Femur (tissue), 1 donor: ENCODE measurements at places on chromosomes 5 and 9.

DNA sequence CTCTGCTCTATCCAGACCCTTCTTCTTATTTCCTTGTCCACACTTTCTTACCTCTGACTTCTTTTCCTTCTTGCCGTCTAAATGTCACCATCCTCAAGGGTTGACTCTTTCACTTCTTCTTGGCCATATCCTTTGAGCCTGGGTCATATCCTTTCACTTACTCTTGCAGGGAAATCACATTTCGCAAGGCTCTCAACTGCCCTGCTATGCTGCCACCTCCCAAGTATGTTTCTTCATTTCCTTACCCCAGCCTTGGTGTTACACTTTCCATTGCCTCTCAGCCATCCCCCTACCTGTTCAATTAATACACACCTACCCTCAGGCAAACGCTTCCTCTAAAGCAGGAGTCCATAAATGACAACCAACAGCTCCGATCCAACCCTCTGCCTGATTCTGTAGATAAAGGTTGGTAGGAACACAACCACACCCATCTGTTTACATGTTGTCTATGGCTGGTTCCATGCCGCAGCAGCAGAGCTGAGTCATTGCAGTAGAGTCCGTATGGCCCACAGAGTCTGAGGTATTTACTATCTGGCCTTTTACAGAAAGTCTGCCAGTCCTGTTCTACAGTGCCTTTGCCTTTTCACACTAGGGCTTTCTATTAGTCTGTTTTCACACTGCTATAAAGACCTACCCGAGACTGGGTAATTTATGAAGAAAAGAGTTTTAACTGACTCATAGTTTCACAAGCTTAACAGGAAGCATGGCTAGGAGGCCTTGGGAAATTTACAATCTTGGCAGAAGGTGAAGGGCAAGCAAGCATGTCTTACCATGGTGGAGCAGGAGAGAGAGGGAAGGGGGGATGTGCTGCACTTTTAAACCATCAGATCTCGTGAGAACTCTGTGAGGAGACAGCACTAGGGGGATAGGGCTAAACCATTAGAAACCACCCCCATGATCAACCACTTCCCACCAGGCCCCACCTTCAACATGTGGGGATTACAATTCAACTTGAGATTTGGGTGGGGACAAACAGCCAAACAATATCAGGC is 97.9 kb downstream of the SV2C start:
- no peak for DNase-seq

- DNase-seq = no peak
These were observed 111.8 kb downstream of the CEMIP2 start for GRCh38 chr9:71656496-71656895.

DNA sequence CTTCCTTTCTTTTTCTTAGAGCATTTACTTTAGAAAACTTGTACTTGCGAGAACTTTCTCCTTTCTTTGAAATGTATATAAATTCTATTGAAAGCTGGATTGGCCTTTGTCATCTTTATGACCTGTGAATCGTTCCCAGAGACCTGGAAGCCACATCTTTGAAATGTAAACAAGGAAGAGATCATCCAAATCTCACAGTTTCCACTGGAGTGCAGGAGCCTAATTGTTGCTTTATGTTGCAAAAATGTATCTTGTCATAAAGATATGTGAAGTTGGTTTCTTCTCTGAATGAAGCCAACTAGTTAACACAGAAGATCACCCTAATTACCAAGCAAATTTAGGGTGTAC is 1101.8 kb downstream of the TAF11L14 start:
- no peak for DNase-seq

DNA sequence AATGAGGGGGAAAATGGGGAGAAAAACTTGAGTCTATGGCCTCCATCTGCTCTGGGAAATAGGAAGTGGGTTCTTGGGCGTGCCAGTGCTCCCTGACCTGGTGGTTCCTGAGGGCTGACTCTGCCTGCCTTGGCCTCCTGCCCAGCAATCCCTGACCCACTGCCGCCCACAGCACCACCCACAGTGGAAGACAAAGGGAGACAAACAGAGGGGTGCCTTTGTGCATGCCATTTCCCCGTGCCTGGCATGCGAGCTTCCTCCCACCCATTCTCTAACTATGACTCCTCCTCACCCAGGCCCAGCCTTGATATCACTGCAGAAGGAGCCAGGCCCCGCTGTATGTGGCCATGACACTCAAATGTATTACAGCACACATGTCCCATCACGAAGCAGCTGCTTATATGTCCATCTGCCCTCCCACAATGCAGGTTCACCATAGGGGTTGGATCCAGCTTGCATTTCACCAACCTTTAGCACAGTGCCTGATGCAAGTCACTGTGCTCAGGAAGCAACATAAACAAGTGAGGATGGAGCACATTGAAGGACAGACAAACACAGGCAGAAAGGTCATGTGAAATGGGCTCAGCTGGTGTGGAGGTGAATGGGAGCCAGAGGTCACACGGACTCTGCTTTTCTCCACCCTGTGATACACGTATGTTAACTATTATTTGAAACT is 84.4 kb downstream of the ADRB2 start:
- DNase-seq = no peak

DNA sequence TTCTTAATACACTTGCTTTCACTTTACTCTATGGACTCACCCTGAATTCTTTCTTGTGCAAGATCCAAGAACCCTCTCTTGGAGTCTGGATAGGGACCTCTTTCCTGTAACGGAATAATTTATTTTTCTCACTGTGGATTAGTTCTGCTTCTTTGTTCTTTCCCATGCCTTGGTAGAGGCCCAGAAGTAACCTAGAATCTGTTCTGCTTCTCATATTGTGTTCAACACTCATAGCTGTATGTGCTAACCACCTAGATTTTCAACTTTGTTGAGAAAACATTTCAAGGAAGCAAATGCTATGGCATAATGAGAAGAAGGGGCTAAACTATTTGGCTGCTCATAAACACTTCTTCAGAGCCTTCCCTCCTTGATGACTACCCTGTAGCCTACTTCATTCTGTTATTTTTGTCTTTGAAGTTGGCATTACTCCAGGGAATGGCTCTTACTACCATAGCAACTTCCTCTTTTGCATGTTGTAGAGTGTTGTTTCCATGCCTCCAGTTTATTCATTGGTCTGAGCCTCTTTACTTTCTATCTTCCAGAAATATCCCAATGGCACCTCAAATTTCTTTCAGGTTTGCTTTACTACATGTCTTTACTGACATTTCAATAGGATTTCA is 74.3 kb downstream of the KIAA0825 start:
- no peak for DNase-seq

DNA sequence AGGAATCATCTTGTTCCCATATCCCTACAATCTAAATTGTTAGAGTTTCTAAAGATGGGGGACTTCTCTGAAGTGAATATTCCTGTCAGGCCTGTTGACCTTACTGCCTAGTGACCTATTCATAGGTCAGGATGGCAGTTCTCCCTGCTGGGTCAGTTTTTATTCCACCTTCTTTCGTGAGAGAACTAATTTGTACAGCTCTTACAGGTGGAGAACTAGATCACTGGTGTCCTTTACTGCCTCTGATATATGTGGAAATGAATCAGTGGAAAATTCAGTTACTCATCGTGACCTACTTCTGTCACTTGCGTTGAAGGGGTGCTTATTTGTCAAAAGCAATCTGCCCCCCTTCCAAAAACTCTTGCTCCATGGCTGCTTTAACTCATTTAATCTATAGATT is 164.9 kb downstream of the CD180 start:
- no peak for DNase-seq

DNA sequence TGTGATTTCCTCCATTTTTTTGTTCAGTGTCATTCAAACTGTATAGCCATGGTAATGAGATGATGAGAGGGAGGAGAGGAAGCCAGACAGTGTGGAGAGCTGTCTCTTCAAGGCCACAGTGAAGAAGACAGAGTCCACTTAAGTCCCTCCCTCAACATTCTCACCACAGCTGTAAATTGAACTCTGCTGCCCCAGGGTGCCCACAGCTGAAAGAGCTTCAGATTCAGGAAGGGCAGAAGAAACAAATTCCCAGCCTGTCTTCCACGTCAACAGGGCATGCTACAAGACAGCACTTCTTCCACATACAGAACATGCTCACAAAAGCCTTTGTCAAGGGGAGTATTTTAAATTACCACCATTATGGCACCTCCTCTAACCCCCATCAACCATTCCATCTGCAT is 100.4 kb downstream of the KLHL3 start:
- no peak for DNase-seq

DNA sequence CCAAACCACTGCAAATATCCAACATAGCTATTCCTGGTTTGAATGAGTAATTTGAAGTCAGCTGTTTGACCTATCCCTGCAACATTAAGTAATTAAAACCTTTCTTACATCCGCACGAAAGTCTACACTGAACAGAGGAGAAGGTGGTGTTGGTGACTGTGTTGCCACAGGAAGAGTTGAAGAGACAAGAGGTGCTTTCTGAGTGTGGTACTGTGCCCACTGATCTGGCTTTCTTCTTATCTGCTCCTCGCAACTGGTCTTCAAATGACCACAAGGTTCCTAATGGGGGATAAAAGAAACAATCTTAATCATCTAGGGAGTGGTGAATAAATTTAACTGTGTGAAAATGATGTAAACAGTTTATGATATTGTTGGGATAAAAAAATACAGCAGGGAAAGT is 29.4 kb upstream of the PDCL start:
- no peak for DNase-seq

DNA sequence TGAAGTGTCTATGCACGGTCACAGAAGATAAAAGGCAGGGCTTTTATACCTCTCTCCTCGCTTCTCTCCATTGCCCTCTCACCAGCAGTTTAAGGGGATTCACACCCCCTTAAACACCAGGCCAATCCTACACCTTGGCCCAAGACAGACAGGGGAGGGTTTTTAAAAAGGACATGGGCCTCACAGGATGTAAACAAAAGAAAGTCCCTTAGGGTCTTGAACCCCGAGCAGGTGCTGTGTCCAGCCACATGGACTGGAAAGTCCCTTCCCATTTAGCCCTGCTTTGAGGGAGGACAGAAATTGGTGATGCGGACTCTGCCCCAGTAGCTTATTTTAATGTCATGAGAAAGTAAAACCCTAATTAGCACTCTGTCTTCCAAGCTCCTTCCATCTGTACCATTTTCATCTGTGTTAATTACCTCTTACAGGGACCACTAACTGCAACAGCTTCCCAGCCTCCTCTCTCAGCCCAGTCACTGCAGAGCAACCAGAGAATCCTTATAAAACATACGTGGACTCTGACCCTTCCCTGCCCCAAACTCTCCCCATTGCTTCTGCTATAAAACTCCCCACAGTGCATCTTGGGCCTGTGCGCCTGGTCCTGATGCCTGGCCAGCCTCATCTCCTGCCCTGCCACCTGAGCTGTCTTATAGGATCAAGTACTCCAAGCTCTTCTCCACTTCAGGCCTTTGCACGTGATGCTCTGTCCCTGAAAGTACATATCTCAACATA is 16.7 kb downstream of the WHRN start:
- DNase-seq = no peak

GRCh38 chr9:134940236-134941208 is 22.8 kb upstream of the FCN1 start:
- DNase-seq = no peak

- DNase-seq = no peak
These were observed 453.3 kb upstream of the ITGA1 start for GRCh38 chr5:52334367-52334766.

DNA sequence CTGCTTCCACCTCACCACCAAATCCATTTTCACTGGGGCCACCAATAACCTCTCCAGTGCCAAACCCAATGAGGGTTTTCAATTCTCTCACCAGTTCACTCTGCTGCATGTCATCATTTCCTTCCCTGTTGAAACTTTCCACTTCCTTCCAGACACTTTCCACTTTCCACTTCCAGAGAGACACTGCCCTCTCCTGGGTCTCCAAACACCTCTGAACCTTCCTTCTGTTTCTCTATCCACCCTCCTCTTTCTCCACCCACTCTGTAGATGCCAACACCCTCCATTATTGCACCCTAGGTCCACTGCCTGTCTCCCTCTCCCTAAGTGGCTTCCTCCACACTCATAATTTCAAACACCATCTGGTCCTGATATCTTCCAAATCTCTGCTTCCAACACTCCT is 39.6 kb downstream of the PDE6A start:
- DNase-seq = no peak

DNA sequence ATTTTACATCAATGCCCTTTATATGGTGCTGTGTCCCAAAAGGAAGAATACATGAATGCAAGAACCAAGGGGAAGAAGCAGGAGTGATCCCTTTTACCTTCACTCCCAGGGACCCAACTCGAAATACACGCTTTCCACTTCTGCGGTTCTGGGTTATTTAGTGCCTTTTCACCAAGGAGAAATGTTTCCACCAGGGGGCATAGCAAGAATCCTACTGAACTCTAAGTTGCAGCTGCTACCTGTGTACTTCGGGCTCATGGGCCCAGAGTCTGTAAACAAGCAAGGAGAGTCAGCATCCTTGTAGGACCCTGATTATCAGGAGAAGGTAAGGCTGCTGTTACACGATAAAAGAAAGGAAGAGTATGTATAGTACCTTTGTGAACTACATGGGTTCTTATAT is 45.7 kb downstream of the DPYSL3 start:
- DNase-seq = no peak

- no peak for DNase-seq
These were observed 50.1 kb downstream of the SLC36A1 start for GRCh38 chr5:151497391-151498002.

- peak; percentile 33 for DNase-seq
These were observed 1.1 kb downstream of the MAST4 start for GRCh38 chr5:66597183-66597757.

DNA sequence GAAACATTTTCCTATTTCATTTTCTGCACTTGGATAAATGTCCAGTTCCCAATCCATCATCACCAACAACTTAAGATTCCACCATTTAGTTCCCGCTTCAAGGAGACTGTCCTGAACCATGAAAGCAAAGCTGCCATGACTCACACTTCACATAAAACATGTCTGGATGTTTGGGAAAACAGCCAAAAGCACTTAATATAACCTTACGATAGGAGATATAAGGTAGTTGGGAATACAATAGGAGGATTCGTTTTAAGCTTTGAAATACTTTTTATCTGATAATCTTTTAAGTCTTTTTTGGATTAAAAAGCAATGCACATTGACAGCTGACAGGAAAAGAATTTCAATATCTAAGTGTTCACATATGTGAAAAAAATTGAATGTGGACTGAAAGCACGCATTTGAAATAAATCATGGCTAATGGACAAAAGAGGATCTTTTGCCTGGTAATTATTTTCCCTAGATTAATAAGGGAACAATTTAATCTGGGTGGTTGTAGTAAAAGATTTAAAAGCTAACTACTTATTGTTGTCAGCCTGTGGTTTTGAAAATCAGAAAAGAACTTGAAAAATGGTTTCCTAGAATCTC is 17.3 kb upstream of the TGFBI start:
- peak; percentile 14 for DNase-seq
